ENCODE measurements at places on chromosomes 11 and 22.
A peak's percentile ranks its signal among the peaks of the same experiment; 100 is the strongest.

DNA sequence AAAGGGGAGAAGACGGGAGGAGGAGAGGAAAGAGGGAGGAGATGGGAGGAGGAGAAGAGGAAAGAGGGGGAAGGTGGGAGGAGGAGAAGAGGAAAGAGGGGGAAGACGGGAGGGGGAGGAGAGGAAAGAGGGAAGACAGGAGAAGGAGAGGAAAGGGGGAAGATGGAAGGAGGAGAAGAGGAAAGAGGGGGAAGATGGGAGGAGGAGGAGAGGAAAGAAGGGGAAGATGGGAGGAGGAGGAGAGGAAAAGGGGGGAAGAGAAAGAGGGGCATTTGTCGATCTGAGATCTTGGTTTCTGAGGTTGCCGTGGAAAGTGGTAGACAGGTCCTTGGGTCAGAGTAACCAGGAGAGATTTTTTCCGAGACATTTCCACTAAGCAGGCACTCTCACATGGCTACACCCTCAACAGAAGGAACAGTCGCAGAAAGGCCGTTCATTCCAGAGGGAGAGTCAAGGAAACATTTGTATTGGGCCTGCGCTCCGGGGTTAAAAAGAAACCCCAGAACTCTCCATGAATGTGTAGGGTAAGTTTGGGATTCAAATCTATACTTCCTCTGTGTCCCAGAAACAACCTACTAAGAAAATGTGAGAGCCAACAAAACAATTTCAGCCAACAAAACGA, 39.8 kb upstream of the CARS1 start:
- no peak for DNase-seq

GRCh38 chr22:20060700-20061480, 19.2 kb upstream of the DGCR8 start:
- DNase-seq = no peak

DNA sequence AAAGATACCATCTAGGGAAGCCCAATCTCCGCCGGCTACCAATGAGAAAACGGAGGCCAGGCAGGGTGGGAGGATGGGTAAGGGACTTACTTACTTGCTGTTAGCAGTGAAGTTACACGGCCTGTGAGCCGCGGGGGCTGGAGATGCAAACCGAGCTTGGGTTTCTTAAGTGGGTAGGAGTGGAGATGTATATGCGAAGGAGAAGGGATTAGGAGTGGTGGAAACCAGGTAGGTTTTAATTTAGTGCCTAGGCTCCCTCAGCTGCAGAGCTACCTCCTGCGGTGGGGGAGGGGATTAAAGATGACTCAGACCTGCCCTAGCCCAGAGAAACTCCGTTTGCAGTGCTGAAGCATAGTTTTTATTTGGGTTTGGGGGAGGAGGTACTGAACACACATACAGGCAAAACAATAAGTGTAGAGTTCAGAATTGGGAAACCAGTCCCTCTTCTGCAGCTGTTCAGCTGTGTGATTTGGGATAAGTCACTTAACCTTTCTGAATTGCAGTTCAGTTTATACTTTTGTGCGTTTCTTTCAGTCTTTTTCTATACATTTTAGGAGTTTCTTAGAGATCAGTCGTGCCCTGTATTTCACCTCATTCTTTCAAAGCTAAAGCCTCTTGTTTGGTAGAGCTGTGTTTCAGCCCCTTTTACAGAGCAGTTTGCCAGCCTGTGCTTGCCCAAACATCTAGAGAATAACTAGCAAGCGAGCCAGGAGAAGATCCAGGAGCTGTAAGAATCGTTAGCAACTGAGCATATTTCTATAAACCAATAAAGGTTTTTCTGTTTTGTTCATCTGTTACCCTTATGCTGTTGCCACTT, 596 bp upstream of the TNRC6B start:
- peak; percentile 59 for DNase-seq

- no peak for DNase-seq
Measured at GRCh38 chr11:128328955-128329551, 258.3 kb downstream of the ETS1 start.

- DNase-seq = no peak
Measured at GRCh38 chr11:44564166-44564565, 1.3 kb upstream of the CD82 start.

- no peak for DNase-seq
Measured at GRCh38 chr11:107442715-107443215, 14.9 kb downstream of the CWF19L2 start.

GRCh38 chr11:71065841-71066240, 186.5 kb downstream of the SHANK2 start:
- no peak for DNase-seq

DNA sequence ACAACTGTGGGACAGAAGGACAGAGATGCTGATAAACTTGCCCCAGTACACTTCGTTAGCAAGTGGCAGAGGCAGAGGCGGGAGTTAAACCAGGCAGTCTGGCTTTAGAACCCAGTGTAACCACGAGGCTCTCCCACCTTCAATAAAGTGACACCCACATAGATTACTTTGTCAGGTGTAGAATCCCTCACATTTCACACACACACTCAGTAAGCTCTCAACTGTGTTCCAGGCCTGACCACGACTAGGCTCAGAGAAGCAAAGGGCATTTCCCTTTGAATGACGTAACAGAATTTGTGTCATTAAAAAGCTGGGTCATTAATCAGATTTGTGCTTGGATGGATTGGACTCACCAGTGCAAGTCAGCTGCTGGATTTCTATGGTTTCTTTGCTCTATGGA, 118.3 kb upstream of the RCN1 start:
- no peak for DNase-seq

GRCh38 chr11:17853280-17853679, 118.7 kb downstream of the KCNC1 start:
- DNase-seq = no peak

DNA sequence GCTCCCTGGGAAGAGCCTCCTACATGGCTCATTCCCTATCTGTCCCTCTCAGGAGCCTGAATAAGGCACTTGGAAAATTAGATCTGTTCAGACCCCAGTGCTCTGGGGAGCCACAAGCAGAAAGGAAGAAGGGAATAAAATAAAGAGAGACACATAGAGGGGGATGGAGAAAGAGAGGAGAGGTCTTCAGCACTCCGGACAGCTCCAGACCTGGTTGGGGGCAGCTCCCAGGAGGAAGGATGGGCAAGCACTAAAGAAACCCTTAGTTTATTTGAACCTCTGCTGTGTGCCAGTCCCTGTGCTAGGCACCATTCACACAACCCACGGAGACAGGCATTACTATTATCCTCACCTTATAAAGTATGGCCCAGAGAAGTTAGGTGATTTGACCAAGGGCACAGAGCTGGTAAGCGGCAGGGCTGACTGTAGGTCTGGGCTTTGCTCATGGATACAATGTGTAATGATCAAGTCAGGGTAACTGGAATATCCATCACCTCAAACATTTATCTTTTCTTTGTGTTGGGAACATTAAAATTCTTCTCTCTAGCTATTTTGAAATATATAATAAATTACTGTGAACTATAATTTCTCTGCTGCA, 53.7 kb upstream of the LRRC32 start:
- DNase-seq = no peak

DNA sequence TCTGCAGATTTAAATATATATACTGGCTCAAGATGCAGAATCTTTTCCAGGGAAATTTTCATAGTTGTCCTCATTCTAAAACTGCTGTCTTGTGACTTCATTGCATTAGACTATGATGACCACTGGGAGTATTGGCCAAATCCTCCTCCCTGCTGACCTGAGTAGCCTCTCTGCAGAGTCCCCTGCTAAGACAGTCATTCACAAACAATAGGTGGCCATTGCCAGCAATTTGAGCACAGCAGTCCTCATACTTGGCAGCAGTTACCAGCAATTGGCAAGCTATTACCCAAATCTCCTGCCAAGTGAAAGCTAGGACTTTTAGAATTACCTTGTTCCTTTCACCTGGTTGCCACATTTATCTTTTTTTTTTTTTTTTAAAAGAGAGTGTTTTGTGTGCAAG, 325.8 kb downstream of the FAT3 start:
- peak; percentile 72 for DNase-seq

- no peak for DNase-seq
Measured at GRCh38 chr22:28464127-28464526, 215.5 kb downstream of the TTC28 start.

DNA sequence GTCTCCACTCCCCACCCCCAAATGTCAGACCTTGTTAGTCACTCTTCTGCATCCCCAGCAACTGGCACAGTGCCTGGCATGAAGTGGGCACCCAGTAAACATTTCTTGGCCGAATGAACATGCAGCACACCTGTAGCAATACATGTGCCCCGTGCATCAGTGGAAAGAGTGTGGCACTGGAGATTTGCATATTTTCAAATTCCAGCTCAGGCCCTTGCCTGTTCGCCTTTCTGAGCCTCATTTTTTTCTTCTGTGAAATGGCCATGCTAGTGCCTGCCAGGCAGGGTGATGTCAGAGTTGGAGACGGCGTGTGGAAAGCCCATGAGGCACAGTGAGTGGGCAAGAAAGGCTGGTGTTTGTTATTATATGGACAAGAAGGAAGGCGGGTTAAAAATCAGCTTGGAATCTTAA, 38.7 kb downstream of the CD82 start:
- DNase-seq = no peak

DNA sequence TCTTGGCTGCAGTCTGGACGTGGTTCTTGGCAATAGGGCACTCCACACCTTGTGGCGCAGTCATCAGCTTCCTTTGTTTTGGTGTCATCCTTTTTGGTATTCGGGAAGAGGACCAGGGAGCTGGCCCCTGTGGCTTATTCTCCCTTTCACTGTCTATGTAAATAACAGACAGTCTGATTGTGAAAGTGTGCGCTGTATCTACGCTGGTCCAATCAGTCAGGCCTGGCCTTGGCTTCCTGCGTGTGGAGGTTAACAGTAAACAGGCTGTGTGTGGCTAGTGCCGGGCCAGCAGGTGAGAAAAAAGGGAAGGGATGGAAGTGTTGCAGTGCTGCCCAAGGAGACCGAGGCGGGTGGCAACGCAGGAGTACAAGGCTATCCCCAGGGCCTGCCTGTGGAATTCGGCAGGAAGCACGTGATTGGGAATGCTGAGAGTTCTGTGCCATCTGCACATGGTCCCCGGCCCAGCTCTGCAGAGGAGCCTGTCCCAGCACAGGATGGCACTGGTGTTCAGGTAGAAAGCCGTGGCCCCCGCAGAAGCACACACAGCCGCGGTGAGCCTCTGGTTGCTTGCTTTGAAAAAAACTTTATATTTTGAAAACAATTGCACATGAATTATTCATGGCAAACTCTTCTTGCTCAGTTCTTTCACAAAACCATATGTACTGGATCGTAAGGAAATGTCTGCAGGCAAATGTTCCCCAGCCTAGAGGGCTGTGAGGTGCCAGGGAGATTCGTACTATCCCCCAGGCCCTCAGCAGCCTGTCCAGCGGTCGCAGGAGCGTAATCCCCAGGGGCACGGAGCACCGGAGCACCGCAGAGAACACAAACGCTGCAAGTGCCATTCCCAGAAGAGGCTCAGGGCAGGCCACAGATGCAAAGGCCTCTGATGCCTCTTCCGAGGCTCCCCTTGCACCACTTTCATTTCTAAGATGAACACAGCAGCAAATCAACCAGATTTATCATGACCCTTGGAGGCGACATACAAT, 174.5 kb downstream of the EFCAB6 start:
- no peak for DNase-seq

DNA sequence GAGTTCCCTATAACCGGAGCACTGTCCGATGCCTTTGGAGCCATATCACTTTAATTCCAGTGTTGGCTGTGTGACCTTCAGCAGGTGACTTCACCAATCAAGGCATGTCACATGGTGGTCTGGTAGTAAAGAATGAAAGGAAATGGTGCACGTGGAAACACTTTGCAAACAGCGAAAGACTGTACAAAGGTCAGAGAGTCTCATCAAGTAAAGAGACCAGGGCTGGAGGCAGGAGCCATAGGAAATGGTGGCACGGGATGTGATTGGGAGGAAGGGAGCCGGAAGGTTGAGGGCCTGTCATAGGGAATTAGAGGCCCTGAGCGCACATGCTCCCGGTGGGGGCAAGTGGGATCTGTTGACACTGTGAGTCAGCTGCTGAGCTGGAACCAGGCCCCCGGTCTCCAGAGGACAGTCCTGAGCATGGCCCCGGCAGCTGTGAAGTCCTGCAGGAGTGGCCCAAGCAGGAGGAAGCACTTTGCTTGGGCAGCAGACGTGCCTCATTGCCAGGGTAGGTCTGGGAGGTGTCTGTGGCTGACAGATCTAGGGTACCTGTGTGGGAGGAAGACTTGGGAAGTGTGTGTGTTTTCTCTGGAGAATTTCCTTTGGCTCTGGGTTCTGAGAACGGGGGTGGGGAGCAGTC, 2.0 kb downstream of the DAGLA start:
- DNase-seq = no peak

- no peak for DNase-seq
Measured at GRCh38 chr22:28120691-28121592, 201.9 kb upstream of the PITPNB start.

DNA sequence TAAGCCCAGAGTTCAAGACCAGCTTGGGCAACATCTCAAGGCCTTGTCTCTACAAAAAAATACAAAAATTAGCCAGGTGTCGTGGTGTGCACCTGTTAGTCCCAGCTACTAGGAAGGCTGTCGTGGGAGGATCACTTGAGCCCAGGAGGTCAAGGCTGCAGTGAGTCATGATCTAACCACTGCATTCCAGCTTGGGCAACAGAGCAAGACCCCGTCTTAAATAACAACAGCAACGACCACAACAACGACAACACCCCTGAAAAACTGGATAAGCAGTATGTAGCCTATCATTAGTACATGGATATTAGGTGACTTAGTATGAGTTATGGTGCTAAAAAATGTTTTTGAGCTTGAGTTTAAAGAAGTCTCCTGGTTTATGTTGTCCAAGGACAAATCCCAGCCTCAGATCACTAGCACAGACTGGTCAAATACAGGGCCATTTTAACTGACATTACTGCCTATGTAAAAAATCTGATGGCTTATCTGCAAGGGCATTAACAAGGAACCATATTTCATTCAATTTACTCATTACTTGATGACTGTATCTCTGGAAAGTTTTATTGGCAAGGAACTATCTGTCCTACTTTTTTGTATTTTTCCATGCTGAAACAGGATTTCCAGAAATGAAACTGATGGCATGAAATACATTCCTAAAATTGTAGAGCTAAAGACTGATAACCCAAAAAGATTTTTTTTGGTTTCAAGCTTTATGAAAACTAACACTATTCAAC, 23.4 kb downstream of the C2CD3 start:
- DNase-seq = no peak
